ENCODE measurements at places on chromosomes 7 and 10.

GRCh38 chr7:16695621-16696237 is 49.7 kb downstream of the BZW2 start:
- peak; percentile 55 for DNase-seq

GRCh38 chr10:16779384-16779915 is 37.8 kb downstream of the RSU1 start:
- DNase-seq = peak; percentile 6

DNA sequence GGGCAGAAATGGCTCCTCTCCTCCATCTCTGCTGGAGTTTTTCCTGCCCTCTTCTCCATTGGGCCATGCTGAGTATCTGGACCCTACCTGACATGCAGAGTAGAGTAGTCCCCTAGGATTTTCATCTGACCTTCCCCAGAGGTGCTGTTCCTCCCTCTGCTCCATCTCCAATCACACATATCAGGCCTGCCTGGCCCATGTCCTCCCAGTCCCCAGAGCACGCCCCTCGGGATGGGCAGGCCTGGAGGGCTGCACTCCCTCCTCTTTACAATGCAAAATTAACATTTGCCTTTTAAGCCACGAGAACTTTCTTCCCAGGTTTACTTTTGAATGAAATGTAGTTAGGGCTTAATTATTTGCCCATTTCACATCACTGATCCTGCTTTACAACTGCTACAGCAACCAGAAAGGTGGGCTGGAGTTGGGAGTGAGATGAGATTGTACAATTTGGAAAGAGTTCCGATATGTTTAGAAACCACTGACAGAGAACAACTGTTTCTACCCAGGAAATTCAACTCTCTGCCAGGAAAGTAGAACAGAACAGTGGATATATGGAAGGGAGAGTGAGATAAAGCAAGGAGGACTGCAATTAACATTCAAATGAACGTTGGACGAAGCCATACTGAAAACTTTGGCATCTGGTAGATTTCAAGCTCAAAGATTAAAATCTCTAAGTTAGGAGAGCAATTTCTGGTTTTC is 184.0 kb upstream of the HABP2 start:
- DNase-seq = no peak

GRCh38 chr10:35838054-35838453 is 196.0 kb upstream of the FZD8 start:
- DNase-seq = no peak

- no peak for DNase-seq
These were observed 44.7 kb upstream of the INSIG1 start for GRCh38 chr7:155252892-155253501.

- no peak for DNase-seq
These were observed 184.7 kb downstream of the FRMD4A start for GRCh38 chr10:14146025-14146424.

DNA sequence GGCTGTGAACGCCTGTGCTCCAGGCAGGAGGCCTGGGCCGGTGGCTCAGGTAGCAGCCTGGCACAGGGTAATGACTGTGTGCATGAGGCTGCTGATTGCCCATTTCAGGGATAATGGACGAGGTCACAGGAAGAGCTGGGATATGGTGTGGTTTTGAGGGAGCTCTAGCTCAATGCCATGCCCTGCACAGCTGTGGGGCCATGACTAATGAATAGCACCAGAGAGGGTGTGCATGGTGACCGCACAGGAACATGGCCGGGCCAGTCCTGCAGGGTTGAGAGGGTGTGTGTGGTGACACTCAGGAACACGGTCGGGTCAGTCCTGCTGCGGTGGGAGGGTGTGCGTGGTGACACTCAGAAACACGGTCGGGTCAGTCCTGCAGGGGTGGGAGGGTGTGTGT is 21.8 kb downstream of the NKX6-2 start:
- no peak for DNase-seq

DNA sequence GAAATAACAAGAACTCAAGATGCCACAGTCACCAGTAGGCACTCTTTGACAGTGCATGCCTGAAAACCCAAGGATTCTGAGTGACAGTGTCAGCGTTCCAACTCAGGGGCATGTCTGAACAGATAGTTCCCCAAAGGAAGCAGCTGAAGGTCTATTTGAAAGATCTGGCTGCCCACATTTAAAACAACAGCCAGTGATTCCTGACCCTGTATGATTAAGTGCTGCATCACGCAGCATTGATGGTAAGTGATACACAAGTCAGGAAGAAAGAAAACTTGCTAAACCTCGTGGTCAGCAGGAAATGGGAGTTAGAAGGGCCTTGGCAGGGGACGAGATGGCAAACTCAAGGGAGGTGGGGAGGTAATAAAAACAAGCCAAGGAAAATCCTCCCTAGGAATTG is 1013.1 kb downstream of the TYW1 start:
- no peak for DNase-seq

DNA sequence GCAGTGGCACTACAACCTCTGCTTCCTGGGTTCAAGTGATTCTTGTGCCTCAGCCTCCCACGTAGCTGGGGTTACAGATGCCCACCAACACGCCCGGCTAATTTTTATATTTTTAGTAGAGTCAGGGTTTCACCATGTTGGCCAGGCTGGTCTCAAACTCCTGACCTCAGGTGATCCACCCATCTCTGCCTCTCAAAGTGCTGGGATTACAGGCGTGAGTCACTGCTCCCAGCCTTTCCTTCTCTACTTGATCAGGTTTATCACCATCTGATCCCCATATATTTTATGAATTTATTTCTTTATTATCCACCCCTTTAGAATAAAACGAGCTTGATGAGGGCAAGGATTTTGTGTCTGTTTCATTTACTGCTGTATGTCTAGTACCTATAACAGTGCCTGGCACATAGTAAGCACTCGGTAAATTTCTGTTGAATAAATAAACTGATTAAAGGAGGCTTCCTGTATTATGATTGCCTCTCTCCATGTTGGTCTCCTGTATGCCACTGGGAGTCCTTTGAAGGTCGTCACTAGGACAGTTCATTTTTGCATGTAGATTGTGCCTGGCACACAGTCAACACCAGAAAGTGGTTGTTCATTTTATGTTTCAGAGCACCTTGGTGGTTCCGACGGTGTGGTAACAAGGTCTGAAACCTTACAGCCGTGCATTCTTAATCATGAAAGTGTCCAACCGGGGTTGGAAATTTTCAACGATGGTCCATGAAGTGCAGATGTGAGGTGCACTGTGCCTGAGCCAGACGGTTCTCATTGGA is 9.6 kb upstream of the EIF3A start:
- no peak for DNase-seq

GRCh38 chr10:29670761-29671160 is 36.0 kb upstream of the SVIL start:
- no peak for DNase-seq

GRCh38 chr7:155002411-155003091 is 373 bp downstream of the PAXIP1 start:
- DNase-seq = peak; percentile 36

DNA sequence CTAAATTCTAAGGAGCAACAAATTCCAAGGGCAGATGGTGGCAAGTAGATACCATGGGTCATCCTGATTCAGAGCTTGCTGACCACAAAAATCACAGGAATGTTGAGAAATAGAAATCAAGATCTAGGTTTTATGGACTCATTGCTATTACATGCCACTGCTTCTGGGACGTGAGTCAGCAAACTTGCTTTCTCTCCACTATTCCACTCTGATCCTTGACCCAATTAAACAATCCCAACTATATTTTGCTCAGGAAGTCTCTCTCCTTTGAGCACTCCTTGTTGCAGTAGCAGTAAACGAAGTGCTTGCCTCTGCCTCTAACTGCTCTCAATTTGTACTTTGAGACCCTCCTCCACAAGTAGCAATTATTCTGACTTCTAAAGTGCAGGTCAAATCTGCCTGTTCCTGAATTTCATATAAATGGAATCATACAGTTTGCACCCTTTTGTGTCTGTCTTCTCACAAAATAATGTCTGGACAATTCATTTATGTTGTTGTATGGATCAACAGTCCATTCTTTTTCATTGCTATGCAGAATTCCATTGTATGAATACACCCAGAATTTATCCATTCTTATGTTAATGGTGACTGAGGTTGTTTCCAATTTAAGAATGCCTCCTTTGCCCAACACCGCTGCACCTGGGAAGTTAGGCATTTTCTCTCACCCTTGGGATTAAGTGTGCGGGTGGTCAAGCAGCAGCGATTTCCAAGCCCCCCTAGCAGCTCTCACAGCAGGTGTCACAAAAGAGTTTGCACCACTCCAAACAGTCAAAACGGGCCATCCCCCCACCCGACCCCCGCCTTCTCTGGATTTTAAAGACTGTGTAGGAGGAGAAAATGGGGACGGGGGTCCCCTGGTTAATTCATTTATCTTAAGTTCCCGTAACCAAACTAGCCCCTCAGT is 35.9 kb downstream of the ACSM6 start:
- DNase-seq = no peak

DNA sequence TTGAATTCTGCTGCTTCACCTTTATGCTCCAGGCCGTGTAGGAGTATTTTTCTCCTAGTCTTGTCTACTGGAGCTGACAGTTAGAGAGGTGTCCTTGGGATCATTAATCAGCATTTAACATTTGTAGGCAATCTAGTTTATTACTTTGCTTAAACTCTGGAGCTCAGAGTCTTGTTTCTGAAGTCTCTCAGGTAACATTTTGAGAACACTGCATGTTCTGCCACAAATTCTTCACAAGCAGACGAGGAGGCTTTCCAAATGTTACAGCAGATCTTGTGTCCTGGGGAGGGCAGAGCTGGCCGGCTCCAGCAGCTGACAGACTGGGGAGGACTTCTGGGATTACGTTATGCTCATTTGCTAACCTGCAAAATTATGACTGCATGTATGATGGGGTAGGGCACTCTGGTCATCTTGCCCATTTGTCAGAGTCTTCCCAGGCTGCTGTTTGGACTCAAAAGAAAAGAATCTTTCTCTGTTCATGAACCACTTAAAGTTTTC is 50.5 kb downstream of the GALNT17 start:
- DNase-seq = no peak

GRCh38 chr10:32433542-32433941 is 12.4 kb upstream of the CCDC7 start:
- no peak for DNase-seq

GRCh38 chr10:7592627-7593026 is 74.1 kb downstream of the ITIH5 start:
- DNase-seq = no peak

DNA sequence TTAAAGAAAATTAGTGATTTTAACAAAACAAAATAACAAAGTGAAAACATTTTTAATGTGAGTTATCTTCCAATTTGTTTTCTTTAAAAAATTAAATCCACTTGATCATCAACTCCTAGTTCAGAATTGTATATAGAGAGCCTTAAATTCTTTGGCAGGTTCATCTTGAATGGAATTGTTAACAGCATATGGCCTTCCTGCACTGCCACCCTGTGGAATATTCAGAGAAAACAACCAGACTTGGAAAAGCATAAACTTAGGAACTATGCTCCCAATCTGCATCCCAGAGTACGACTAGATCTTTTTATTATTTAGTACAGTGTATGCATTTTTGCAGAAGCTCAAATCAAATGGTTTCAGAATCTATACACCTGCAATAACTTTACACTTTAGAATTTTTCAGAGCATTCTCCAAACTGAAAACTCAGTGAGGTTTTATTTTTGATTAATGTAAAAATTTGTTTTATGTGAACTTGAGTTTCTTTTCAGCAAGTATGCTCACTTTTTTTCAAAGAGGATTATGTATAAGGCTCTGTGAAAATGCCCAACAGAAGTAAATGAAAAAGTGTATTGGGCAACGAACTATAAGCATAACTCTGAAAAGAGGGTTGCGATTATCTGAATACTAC is 44.9 kb upstream of the ANK3 start:
- DNase-seq = peak; percentile 57

GRCh38 chr10:81068460-81068859 is 530.8 kb downstream of the SH2D4B start:
- DNase-seq = no peak

- DNase-seq = no peak
These were observed 64.6 kb downstream of the JAZF1 start for GRCh38 chr7:28116041-28116440.

DNA sequence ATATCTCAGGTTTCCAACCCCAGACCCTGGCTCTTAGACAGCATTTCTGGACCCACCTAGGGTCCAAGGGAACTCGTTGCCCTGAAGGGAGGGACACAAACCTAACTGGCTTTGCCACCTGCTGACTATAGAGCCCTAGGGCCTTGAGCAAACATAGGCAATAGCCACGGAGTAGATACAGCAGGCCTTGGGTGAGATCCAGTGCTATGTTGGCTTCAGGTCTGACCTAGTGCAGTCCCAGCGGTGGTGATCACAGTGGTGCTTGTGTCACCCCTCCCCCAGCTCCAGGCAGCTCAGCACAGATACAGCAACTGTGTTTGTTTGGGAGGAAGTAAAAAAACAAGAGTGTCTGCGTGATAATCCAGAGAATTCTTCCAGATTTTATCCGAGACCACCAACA is 9.7 kb upstream of the TNKS2 start:
- no peak for DNase-seq

DNA sequence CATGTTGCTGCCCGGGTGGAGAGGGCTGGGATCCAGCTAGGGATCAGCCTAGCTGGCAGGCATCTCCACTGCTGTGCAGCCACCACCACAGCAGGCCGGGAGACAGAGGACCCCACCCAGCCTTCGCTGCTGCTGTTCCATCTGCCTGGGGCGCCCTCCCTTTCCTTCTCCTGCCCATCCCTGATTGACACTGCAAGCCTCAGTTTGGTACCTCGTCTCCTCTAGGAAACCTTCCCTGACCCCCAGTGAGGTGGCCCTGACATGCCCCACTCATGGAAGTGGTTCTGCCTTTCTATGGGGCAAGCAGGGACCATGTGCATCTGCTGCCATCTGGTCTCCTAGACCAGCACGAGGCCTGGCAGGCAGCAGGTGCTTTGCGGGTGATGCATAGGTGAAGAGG is 30.4 kb upstream of the DPYSL4 start:
- no peak for DNase-seq

GRCh38 chr10:29826221-29826620 is 191.4 kb upstream of the SVIL start:
- DNase-seq = no peak

GRCh38 chr7:9945857-9946256 is 1027.8 kb upstream of the PHF14 start:
- DNase-seq = no peak

- DNase-seq = no peak
These were observed 10.7 kb downstream of the PSAP start for GRCh38 chr10:71840177-71840957.

DNA sequence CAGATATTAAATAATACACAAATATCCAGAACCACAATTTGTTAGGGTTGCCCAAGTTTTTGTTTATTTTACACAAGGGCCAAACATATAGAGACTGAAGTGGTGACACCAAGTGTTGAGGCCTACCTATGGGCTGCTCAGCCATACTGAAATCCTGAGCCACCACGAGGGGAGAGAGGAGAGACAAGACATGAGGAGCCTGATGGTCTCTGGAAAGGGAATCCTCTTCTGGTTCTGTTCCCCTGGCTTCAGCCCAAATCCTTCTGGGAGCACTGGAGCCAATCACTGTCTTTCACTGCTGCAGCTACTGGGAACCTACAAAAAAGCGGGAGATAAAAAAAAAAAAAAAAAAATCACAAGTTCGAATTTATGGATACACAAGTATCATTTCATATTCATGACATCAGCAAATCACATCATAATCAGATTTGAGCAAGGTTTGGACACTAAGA is 1.9 kb downstream of the SKIDA1 start:
- peak; percentile 39 for DNase-seq
